ENCODE measurements at places on chromosomes 12 and 14.

GRCh38 chr14:101590616-101591015, 29.3 kb downstream of the DIO3 start:
- no peak for DNase-seq

GRCh38 chr12:66062290-66062625, 68.3 kb downstream of the LLPH start:
- no peak for DNase-seq

DNA sequence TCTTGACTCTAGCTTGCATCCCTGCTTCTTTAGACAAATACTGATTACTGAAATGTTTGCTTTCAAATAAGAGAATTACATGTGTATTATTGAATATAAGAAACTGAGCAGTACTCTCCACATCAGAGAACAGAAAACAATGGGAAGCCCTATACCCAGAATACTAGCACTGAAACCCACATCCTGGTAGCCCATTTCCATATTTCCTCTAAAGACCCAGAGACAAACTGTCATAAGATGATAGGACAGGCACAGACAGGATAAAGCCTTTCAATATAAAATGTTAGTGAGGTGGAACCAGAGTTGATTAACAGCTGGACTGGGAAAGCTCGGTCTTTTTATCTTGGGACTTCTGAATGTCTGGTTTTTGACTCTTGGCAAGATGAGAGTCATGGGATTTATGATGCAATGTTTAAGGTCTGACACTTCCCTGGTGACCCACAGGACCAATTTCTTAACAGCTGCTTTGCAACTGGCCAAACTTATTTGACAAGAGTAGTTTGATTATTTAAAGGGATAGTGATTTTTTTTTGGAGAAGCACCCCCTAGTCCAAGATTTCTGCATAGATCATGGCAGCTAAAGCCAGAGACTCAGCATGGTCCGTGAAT, 166.9 kb upstream of the ATXN7L3B start:
- no peak for DNase-seq

DNA sequence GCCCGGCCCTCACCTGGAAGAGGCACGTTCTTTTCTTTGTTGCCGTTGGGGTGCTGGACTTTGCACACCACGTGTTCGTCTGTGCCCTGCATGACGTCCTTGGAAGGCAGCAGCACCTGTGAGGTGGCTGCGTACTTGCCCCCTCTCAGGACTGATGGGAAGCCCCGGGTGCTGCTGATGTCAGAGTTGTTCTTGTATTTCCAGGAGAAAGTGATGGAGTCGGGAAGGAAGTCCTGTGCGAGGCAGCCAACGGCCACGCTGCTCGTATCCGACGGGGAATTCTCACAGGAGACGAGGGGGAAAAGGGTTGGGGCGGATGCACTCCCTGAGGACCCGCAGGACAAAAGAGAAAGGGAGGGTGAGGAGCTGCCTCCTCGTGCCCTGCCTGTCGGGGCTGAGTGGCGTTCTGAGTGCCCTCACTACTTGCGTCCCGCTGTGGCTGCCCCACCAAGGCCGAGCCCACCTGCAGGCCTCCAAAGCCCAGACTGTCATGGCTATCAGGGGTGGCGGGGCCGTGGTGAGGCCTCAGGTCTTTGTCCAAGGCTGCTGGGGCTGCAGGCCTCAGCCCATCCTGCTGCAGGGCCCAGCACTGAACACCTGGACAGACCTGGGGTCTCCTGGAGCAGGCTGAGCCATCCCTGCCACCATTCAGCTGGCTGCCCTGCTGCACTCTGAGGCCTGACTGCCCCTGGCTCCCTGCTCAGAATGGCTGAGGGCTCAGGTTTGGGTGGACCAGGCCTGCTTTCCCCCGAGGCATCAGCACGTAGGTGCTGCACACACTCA, 329.7 kb downstream of the TMEM121 start:
- DNase-seq = no peak

DNA sequence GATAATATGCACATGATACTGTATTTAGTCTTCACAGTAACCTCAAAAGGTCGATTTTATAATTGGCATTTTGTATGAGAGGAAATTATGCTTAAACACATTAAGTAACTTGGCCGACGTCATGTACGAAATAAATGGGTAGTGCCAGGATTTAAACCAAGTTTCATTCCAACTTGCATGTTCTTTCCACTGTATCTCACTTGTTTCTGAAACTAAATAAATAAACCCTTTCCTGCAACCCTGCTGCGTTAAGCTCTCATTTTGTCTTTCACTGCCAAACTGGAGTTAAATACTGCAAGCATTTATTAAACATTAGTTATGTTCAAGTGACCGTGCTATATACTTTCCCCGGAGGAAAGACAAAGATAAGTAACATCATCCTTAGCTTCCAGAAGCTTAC, 293.9 kb upstream of the PRKD1 start:
- DNase-seq = no peak
